ENCODE measurements at places on chromosomes 16 and 17. TPM values are rescaled to one million over a fixed set of nuclear protein-coding genes. Genes with fewer than 3 reads are reported as not detected.

The CHST5 gene
- total RNA-seq: under 0.01 TPM

The MLYCD gene
- total RNA-seq: 3.2 TPM

The HSD11B2 gene
- not detected for total RNA-seq

The VAC14 gene
- total RNA-seq: 15.6 TPM

The COG8 gene
- 28.6 TPM for total RNA-seq

The NUBP2 gene
- 59.8 TPM for total RNA-seq

The ABHD15 gene
- 5.0 TPM for total RNA-seq

The ODAD4 gene
- 0.11 TPM for total RNA-seq

The KRT33B gene
- total RNA-seq: not detected

The C17orf50 gene
- total RNA-seq: not detected
